ENCODE measurements at places on chromosomes 6 and 20.

DNA sequence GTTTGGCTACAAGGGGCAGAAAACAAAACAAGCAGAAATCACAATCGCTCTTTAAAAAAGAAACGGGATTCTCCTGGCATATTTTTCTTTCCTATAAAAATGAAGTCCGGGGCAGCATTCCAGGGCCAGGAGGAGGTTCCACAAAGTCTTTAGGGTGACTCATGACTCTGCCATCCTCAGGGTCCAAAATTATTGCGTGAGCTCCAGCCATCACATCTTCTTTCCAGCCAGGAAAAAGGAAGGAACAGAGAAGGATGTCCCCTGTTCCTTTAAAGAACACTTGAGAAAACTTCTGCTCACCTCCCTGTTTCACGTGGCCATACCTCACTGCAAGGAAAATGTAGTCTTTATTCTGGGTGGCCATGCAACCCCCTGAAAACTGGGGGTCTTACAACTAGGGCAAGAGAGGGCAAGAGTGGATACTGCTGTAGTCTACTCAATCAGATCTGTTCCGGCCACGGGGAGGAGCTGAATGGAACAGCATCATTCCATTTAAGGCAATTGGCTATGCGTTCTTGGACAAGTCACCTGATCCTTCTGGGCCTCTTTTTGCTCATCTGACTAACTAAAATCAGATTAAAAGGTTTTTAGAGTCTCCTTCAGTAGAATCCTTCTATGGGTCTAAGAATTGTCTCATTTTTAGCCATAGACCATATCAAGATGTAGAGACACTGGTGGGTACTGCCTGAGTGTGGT lies 49.4 kb downstream of the CTCFL start:
- no peak for DNase-seq

DNA sequence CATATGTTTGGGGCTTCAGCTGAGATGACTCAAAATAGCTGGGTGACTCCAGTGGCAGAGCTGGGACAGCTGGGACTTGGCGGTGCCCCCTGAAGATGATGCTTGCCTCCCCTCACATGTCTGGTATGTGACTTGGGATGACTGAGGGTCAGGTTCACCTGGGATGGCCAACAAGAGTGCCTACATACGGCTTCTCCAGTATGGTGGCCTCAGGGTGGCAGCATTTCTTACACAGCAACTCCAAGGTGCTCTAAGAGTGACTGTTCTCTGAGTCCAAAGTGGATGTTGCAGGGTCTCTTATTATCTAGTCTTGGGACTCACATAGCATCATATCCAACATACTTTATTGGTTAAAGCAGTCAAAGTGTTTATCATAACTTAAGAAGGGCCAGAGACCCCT lies 87.8 kb upstream of the CENPW start:
- no peak for DNase-seq

GRCh38 chr6:170358496-170358895 lies 51.9 kb downstream of the FAM120B start:
- DNase-seq, result no peak

DNA sequence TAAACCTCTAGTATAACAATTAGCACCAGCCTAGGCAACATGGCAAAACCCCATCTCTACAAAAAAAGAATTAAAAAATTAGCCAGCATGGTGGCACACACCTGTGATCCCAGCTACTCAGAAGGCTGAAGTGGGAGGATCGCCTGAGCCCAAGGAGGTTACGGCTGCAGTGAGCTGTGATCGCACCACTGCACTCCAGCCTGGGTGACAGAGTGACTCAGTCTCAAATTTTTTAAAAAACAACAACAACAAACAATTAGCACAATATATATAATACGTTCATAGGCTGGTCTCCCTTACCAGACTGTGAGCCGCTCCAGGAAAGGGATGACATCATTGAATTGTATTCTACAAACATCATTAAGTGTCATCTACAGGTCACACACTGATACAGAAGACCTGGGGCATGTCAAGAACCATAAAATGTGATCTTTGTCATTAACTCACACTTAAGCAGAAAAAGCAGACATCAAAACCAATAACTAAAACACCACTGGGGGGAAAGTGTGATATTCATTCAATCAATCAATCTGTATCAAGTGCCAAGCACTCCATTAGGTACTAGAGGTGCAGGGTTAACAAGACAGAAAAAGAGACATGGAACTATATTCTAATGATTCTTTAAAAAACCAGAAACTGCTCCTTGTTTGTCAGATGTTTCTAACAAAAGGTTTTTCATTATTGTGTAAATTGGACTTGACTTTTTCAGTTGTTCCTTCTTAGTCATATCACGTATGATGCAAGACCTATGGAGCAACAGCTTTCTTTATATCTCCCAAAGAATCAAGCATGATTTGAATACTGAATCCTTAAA lies 17.8 kb downstream of the MAP3K5 start:
- no peak for DNase-seq

GRCh38 chr6:106197441-106197840 lies 111.3 kb downstream of the PRDM1 start:
- no peak for DNase-seq

DNA sequence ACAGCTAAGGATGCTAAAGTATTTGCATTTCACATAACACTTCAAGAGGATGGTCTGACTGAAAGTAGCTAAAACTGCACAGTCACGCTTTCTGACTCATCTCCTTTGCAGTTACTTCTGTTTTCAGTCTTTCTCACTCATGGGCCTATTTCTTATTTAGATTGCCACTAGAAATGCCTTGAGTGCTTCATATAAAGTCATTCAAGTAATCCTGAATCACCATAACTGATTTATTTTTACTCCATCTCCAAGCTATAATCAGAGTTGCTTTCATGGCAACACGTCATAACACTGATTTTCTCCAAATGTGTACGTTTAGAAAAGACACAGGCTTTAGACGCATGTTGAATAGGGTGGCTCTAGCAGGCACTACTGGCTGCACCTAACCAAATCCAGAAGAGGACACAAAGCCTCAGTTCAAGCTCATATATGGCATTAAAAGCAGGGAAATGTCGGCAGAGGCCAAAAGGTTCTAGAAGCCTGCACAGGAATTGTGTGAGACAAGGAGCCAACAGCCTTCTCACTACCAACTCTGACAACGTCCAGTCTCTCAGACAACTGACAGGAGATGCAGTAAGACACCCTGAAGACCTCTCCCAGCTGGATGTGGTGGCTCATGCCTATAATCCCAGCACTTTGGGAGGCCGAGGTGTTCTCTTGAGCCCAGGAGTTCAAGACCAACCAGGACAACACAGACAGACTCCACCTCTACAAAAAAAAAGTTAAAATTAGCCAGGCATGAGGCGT lies 64.1 kb upstream of the BEND6 start:
- DNase-seq, result no peak

DNA sequence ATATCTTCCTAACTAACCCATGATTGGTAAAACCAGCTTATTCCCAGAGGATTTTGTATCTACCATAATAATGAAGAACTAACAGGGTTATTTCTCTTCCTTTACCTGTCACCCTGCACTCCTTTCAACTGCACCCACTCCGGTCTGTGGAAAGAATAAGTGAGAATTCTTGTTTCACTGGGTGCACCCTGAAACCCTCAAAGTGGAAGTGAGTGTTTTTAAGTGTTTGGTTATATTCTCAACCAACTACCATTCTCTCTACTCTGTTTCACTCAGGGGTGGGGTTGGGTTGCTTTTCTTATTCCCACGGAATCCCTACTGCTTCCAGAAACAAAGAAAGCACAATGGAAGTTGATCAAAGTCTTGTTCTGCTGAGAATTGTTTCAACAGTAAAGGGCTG lies 42.6 kb upstream of the KHDRBS2 start:
- no peak for DNase-seq

DNA sequence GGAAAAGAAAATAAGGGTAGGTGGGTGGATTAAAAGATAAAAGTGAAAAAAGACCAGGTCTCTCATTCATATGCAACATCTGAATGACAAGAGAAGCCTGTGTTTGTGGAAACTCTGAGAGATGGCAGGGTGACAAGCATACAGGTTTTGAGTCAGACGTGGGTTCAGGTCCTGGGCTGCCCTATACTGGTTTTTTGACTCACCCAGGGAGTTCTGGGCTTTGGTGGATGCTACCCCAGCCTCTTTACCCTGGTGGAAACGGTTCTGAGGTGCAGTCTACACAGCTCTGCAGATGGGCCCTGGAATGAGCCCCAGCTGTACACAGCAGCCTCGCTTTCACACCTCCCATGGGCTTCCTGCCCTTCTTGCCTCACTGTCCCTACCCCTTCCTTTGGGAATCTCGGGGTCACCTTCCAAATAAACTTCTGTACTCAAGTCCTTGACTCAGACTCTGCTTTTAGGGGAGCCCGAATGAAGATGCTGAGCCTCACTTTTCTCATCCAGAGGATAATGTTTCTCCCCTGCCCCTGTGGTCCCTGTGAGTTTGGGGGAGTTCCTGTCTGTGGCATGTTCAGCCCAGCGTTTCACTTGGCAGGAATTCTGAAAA lies 77.7 kb upstream of the CLDN20 start:
- DNase-seq, result no peak

GRCh38 chr6:130240232-130240631 lies 17.5 kb upstream of the SAMD3 start:
- no peak for DNase-seq

- DNase-seq, result no peak
These were observed 2.9 kb upstream of the PKIG start for GRCh38 chr20:44579313-44580081.

DNA sequence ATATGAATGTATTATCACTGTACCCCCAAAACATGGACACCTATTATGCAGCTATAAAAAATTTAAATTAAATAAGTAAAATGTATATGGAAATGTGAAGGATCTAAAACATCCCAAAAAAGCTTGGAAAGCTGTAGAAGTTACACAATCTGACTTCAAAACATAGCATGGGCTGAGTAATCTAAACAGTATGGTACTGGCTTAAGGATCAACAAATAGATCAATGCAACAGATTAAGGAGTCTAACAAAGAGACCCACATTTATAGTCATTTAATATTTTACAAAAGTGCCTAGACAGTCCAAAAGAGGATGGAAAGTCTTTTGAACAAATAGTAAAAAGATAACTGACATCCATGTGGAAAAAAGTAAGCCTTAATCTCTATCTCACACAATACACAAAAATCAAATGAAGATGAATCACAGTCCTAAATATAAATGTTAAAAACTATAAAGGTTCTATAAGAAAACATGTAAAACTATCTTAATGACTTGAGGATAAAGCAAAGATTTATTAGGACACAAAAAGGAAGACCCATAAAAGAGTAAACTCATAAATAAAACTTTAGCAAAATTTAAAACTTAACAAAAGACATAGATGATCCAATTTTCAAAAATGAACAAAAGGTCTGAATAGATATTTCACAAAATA lies 46.8 kb downstream of the RANBP9 start:
- no peak for DNase-seq

All from vagina (tissue), 2 donors.